ENCODE measurements at places on chromosomes 5 and 9. TPM values are rescaled to one million over a fixed set of nuclear protein-coding genes. Genes with fewer than 3 reads are reported as not detected.

NUTM2G gene
- total RNA-seq, result not detected

CCNI2 gene
- total RNA-seq, result 1.7 TPM

SLC34A3 gene
- total RNA-seq, result not detected

MARVELD2 gene
- 1.1 TPM for total RNA-seq

DRD1 gene
- 0.15 TPM for total RNA-seq

SUSD3 gene
- total RNA-seq, result 49.0 TPM

ADAMTS6 gene
- total RNA-seq, result 6.4 TPM

SLC4A9 gene
- total RNA-seq, result 0.10 TPM

PLAC8L1 gene
- total RNA-seq, result 1.0 TPM

GARIN3 gene
- not detected for total RNA-seq

GAPVD1 gene
- 62.0 TPM for total RNA-seq

ROR2 gene
- total RNA-seq, result 6.8 TPM

HTR4 gene
- not detected for total RNA-seq
